Adipose tissue (tissue), 3 donors: ENCODE measurements at places on chromosomes 2 and 18. TPM values are rescaled to one million over a fixed set of nuclear protein-coding genes. Genes with fewer than 3 reads are reported as not detected.

PIEZO2 gene
- polyA plus RNA-seq = 1.3 TPM

KRTCAP3 gene
- polyA plus RNA-seq = 52.8 TPM

UGT1A1 gene
- polyA plus RNA-seq = 0.06 TPM

RNU2-63P gene
- not detected for polyA plus RNA-seq

RND3 gene
- 65.0 TPM for polyA plus RNA-seq

DES gene
- polyA plus RNA-seq = 35.8 TPM

POTEI gene
- polyA plus RNA-seq = not detected

ZNF407 gene
- 2.2 TPM for polyA plus RNA-seq

FEV gene
- 0.58 TPM for polyA plus RNA-seq

LYG1 gene
- 2.9 TPM for polyA plus RNA-seq
